ENCODE measurements at places on chromosomes 13 and 19.

GRCh38 chr13:46546084-46546768 lies 6.7 kb upstream of the LRCH1 start:
- DNase-seq, result no peak

DNA sequence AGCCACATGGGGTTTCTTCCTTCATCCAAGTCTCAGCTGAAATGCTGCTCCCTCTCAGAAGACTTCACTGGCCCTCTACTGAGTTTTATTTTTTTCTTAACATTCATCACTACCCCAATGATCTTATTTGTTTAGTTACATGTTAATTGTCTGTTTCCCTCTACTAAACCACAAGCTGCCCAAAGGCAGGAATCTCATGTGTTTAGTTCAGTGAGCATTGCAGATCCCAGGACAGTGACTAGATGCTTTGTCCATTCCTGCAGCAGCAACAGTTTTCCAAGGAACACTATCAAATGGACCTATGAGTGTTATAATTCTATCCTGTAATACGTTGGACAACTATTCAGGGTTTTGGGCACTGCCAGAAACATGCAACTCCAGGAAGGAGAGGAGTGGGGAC lies 93.1 kb downstream of the RNASEH2B start:
- DNase-seq, result no peak

GRCh38 chr13:71477735-71478134 lies 389.3 kb downstream of the DACH1 start:
- DNase-seq, result no peak

- DNase-seq, result no peak
Measured at GRCh38 chr13:47661076-47661475, 340.0 kb downstream of the SUCLA2 start.

DNA sequence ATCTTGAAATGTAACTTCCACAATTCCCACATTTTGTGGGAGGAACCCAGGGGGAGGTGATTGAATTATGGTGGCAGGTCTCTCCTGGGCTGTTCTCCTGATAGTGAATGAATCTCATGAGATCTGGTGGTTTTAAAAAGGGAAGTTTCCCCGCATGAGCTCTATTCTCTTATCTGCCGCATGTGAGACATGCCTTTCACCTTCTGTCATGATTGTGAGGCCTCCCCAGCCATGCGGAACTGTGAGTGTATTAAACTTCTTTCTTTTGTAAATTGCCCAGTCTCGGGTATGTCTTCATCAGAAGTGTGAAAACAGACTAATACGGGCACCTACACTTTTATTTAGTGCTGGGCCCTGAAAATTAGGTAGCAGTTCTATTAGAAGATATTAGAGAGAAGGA lies 45.8 kb downstream of the TNFSF13B start:
- DNase-seq, result no peak

GRCh38 chr13:85538957-85539356 lies 260.3 kb downstream of the SLITRK6 start:
- no peak for DNase-seq

DNA sequence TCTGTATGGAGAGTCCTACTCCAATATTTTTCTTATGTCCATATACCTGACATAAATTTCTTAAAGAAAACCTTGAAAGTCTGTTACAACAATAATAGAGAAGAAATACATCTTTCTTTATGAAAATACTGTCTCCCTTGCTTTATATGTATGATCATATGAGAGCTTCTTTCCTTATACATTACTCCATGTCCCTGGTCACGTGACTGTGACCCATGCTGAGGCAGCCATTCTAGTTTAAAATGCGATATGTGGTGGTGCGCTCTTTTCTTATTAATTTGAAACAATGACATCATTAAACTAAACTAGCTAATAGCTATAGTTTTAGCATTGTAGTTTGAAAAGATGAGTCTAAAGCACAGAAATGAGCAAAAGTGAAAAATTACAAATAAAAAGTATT lies 1120.3 kb upstream of the PRR20A start:
- DNase-seq, result no peak

DNA sequence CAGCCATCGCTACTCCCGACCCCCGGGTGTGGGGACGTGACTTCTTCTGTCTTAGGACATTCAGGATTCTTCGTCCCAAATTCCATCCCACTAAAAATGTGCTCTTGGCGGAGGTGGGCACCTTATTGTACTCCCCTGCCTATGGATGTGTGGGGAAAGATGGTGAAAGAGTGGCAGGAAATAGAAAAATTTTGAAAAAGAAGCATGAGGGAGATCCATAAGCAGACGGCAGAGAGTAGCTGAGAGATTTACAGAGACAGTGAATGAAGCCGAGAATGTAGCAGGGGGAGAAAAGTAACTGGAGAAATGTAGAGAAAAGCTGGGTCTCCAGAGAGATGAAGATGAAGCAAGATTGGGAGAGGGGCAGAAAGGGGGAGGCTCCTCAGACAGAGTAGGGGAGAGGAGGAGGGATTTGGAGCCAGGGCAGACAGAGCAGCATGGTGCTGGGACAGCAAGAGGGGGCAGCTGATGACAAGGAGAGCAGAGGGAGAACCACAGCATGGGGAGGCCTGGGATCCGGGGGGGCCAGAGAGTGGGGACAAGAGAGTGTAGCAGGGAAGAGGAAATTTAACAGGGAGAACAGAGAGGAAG lies 843 bp downstream of the ZNF610 start:
- no peak for DNase-seq

GRCh38 chr19:5054551-5055456 lies 85.9 kb downstream of the KDM4B start:
- DNase-seq, result no peak

DNA sequence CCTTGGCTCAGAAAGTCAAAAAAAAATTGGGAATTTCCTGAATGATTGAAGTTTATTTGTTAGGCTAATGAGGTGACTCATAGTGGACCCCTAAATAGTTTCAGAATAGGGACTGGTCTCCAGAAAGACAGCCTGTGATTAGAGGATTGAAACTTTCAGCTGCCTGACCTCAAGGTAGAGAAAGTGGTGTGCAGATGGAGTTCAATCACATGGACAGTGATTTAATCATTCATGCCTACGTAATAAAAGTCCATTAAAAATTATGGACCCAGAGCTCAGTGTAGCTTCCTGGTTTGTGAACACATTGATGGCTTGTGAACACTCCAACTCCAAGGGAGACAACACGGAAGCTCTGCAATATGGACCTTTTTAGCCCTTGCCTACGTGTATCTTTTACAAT lies 533.2 kb upstream of the PCDH9 start:
- DNase-seq, result no peak

DNA sequence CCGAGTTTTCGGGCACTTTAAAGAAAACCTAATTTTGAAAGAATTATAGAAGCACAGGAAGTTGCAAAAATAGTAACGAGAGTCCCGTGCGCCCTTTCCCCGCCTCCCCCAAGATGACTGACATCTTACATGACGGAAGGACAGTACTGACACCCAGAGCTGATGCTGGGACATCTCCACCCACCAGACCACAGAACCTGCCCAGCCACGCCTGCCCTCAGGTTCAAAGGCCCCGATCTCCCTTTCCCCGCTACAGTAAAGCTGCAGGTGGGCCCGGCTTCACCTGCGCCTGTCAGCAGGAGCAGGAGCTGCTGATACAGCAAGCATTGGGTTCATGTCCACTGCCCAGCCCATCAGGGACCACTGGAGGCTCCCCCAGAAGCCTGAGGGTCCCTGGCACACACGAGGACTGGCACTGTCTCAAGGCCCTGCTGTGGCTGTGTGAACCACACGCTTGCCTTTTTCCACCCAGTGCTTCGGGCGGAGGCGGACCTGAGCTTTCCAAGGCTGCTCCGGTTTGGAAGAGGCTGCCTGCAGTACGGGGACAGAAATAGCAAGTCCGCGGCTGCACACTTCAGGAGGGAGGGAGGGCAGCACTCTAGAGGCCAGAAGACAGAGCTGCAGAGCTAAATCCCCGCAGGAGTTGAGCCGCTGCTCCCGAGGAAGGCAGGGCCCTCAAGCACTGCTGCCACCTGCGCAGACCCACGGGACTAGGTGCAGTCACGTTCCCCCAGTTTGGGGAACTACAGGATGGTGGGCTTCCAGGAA lies 8.7 kb downstream of the MAP2K2 start:
- DNase-seq, result no peak

All from retinal pigment epithelial cell (primary cell).